Suppressor macrophage treated with lipopolysaccharide for 1 hour (primary cell): ENCODE measurements at places on chromosomes 7 and 10.
A peak's percentile ranks its signal among the peaks of the same experiment; 100 is the strongest.

DNA sequence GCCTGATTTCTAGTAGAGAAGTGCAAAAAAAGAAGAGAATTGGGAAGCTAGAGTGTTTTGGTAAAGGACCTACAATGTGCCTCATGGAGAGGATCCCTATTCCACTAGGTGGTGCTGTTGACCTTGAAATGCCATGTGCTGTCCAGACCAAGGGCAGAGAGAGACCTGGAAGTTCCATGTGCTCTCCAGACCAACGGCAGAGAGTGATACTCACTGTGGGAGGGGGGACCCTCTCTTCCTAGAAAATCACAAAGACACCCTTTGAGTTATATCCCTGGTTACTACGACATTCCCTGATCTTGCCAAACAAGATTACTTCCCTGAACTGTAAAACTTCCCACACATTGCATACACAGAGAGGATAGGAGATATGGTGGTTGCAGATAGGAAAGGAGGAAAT lies 212.7 kb upstream of the ZNF804B start:
- DNase-seq: peak; percentile 34

- no peak for DNase-seq
Measured at GRCh38 chr10:54797636-54798321, 3.3 kb downstream of the PCDH15 start.

- DNase-seq: no peak
Measured at GRCh38 chr10:52213321-52213752, 100.7 kb upstream of the DKK1 start.

DNA sequence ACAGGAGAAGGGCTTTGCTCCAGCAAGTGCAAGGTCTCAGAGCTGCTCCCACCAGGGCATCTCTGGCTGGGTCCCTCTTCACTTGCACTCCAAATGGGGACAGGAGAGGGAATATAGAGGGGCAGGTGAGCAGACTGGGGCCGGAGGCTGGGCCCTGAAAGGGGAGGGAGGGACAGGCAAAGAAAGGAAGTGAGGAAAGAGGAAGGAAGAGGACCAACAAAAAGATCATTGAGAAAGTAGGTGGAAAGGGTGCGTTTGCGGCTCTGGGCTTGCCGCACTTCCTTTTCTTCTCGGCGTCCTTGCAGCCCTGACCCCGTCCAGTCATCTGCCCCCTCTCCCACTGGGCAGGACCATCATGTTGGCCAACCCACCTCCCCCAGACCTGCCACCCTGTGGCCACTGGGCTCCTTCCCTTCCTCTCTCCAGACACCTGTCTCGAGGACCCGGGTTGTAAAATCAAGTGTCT lies 14.0 kb downstream of the ITPRIP start:
- peak; percentile 94 for DNase-seq

GRCh38 chr7:84536271-84536870 lies 341.8 kb upstream of the SEMA3A start:
- DNase-seq: no peak
